ENCODE measurements at places on chromosomes 1 and 21. TPM values are rescaled to one million over a fixed set of nuclear protein-coding genes. Genes with fewer than 3 reads are reported as not detected.

Gene IGSF9
- not detected for total RNA-seq

Gene KCNJ15
- 5.2 TPM for total RNA-seq

Gene SLAMF6
- not detected for total RNA-seq

Gene RHEX
- not detected for total RNA-seq

Gene PLA2G2D
- not detected for total RNA-seq

Gene OVAAL
- total RNA-seq, result not detected

Gene GJB4
- total RNA-seq, result not detected

Gene SPRR2B
- not detected for total RNA-seq

Gene OR2L3
- not detected for total RNA-seq

Gene PAQR7
- 11.2 TPM for total RNA-seq

Gene ITLN2
- total RNA-seq, result not detected

Gene ST6GALNAC3
- total RNA-seq, result 0.11 TPM

Gene ARHGAP30
- total RNA-seq, result not detected

Gene ATP5IF1
- 125 TPM for total RNA-seq

Gene SELENBP1
- total RNA-seq, result 90.6 TPM

Gene PRAMEF17
- not detected for total RNA-seq

Gene METTL25B
- total RNA-seq, result 10.8 TPM

Gene ZFP69B
- 3.5 TPM for total RNA-seq

Gene KCNA3
- total RNA-seq, result not detected

Gene AMPD1
- not detected for total RNA-seq

Gene THEM5
- not detected for total RNA-seq
